ENCODE measurements at places on chromosomes 4 and X. TPM values are rescaled to one million over a fixed set of nuclear protein-coding genes. Genes with fewer than 3 reads are reported as not detected.

Gene NHSL2
- total RNA-seq, result 0.23 TPM

Gene FAAH2
- total RNA-seq, result not detected

Gene HSFX2
- not detected for total RNA-seq

Gene MAGED4
- total RNA-seq, result 12.6 TPM

Gene PLAC8
- 12.5 TPM for total RNA-seq

Gene TRIM75
- 0.13 TPM for total RNA-seq
